Right lobe of liver (tissue), 6 donors: ENCODE measurements at places on chromosomes 6 and 20. TPM values are rescaled to one million over a fixed set of nuclear protein-coding genes. Genes with fewer than 3 reads are reported as not detected.

- no peak for DNase-seq
These were observed 54.9 kb upstream of the ARHGAP18 start for GRCh38 chr6:129764761-129765407.

FAM83C gene
- total RNA-seq = not detected

GRCh38 chr6:159446340-159446739 is 246.7 kb downstream of the SOD2 start:
- DNase-seq = no peak

- DNase-seq = peak; percentile 77
These were observed 99.0 kb downstream of the GMPR start for GRCh38 chr6:16337295-16337975.

DNA sequence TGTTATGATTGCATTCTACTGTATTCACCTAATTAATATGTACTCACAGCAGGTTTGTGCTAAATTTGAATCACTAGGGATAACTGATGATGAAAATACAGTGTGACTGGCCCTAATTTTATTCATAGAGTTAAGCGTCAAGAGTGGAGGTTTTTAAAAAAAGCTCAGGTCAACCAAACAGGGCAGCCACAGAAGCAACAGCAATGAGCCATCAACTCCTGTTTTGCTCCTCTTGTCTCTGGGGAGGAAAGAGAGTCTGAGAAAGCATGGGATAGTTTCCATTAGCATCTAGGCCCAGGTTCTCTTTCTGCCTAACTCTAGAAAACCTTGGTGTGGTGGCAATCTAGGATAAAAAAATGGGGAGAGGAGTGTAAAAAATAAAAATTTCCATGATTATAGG is 122.1 kb downstream of the OGFRL1 start:
- DNase-seq = no peak

DNA sequence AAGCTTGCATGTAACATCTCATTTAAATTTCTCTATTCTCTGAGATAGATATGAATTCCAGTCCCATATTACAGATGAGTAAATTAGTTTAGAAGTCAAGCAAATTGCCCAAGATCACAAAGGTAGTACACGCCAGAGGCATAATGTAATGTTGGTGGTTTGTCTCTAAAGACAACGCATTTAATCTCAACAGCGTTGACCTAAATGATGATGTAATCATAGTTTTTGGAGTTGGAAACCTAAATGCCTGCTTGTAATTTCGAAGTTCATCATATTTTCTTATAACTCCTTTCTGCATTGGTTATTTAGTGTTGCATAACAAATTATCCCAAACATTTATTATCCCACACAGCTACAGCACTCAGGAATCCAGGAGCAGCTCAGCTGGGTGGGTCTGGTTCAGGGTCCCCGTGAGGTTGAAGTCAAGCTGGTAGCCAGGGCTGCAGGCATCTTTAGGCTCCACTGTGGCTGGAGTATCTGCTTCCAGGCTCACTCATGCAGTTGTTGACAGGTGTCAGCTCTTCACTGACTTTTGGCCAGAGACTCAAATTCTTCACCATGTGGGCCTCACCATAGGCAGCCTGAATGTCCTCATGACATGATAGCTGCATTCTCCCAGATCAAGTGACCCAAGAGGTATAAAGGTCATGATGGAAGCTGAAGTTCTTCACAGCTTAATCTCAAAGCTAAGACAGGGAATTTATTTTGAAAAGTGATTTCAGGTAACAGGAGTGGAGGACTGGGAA is 122.0 kb upstream of the SPTLC3 start:
- no peak for DNase-seq
